B cell (primary cell): ENCODE measurements at places on chromosomes 2 and 18. TPM values are rescaled to one million over a fixed set of nuclear protein-coding genes. Genes with fewer than 3 reads are reported as not detected.

- no peak for DNase-seq
- peaks cover 27% of the 10 kb centered on the region for H3K4me1 ChIP-seq
- no peak overlapping the region for H3K27ac ChIP-seq
- H3K36me3 ChIP-seq: no peaks in the 10 kb centered on the region
- no peak overlapping the region for H3K4me3 ChIP-seq
- H3K27me3 ChIP-seq: no peaks in the 10 kb centered on the region
Measured at GRCh38 chr2:207330912-207331311, 165.2 kb upstream of the KLF7 start.

DNA sequence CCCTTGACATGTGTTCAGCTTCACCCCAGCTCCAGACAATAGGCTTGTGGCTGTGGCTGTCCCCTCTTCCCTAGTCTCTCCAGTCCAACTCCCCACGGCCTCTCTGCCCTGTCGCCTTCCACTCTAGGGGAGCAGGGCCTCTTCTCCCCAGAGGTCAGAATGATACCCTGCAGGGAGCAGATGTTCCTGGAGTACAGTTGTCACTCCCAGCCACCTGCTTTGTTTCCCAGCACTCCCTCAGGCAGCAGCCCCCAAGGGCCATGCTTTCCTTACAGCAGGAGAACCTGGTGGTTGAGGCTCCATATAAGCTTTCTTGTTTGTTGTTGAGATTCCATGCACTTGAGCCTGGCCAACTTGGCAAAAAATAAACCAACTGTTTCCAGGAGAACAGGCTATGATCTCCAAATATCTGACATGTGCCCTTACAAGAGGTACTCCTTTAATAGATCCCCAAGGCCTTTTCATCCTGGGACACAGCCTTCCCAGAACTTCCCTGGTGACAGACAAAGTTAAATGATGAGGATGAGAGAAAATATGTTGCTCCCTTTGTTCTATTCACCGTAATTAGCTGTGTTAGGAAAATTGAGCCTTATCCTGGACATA is 45.1 kb downstream of the DPYSL5 start:
- no peaks in the 10 kb centered on the region for H3K27me3 ChIP-seq
- H3K36me3 ChIP-seq: no peaks in the 10 kb centered on the region
- no peak overlapping the region for H3K4me3 ChIP-seq
- H3K27ac ChIP-seq: no peak overlapping the region
- DNase-seq: no peak

DNA sequence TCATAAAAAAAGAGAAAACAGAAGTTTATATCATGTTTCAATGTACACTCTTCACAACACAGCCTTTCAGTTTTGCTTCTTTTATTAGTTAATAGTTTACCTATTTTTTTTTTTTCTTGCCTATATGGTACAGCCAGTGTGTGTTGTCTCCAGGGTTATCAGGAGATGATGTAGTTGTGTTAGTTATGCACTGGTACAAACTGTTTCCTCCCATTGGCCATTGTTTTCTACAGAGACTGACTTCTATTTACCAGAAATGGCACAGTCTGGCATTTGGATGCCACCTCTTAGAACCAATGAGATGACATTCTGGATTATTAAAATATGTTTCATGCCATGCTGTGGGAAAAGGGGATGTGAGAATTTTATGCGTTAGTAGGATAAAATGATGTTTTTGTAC is 339.4 kb downstream of the PLCL1 start:
- H3K27me3 ChIP-seq: no peaks in the 10 kb centered on the region
- DNase-seq: no peak
- H3K36me3 ChIP-seq: no peaks in the 10 kb centered on the region
- H3K4me3 ChIP-seq: no peak overlapping the region
- H3K27ac ChIP-seq: no peak overlapping the region

The LONRF2 gene
- total RNA-seq: 0.29 and 0.32 TPM in 2 replicates

DNA sequence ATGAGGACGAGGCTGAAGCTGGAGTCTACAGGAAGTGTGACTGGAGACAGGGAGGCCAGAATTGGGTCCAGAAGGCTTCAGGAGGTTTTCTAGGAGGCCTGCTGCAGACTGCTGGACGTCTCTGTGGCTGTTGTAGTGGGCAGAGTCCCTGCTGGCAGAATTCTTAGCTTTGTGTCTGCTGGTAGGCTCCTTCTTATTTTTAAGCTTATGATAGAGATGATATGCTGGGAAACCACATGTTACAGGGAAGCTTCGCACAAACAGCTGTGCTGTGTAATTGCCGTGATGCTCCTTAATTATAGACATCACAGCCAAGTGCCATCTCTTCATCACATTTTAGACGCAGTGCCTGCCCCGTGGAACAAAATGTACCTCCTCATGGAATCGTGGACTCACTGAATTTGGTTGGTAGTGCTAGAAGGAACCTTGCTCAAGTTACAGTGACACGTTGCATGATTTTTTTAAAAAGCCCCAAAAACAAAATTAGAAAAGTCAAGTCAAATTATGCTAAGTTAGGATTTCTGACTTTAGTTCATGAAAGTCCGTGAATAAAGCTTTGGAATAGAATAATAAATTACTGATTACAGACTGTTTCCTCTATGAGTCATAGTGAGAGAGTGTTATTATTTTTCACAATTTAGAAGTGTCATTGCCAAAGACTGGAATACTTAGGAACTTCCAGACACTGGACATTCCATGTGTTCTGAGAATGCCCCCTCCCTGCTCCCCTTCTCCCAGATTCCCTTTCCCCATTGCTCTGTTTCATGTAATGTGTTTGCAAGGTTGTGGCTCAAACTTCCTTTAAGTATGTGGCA is 144.1 kb downstream of the FHOD3 start:
- H3K4me1 ChIP-seq: no peaks in the 10 kb centered on the region
- H3K4me3 ChIP-seq: no peak overlapping the region
- H3K27me3 ChIP-seq: no peaks in the 10 kb centered on the region
- no peaks in the 10 kb centered on the region for H3K36me3 ChIP-seq
